Stimulated activated CD4-positive, alpha-beta T cell treated with anti-CD3 and anti-CD28 coated beads, Interleukin-4, amount 100 ng/mL, for 4 hours (primary cell): ENCODE measurements at places on chromosomes 3 and 15.
A peak's percentile ranks its signal among the peaks of the same experiment; 100 is the strongest.

GRCh38 chr3:183359036-183359435 is 69.4 kb downstream of the MCF2L2 start:
- DNase-seq = no peak

DNA sequence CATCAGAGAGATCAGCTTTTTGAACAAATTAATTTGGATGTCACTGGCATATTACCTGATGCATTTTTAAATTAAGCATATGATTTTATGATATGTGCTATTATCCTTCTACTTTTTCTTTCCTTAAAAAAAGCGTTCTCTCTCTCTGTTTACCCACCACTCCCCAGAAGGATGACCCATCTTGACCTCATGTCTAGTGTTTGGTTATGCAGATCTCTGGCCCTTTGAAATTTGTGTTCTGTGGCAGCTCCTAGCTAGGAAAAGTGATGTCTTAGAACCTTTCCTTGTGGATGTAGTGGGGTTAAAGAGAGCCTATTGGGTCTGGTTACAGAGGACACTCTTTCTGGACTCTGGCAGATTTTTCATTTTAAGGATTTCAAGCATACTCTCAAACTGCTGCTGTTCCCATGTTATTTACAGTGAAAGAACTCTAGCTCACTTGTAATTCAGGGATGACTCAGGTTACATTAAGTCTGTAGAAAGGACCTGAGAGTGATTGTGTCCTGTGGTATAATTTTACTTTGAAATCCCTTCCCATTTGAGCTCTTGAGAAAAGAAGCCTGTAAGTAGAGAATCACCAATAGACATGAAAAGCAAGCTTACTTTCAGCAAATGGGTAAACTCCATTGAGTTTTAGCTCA is 23.8 kb downstream of the ARHGEF26 start:
- DNase-seq = no peak

GRCh38 chr3:154783521-154783931 is 296.6 kb upstream of the MME start:
- no peak for DNase-seq

GRCh38 chr3:192068464-192069254 is 607.7 kb downstream of the PYDC2 start:
- no peak for DNase-seq

- DNase-seq = no peak
Observed at GRCh38 chr15:52798529-52799101, 8.5 kb upstream of the ONECUT1 start.

- DNase-seq = no peak
Observed at GRCh38 chr15:91291673-91292072, 191.6 kb downstream of the SV2B start.

DNA sequence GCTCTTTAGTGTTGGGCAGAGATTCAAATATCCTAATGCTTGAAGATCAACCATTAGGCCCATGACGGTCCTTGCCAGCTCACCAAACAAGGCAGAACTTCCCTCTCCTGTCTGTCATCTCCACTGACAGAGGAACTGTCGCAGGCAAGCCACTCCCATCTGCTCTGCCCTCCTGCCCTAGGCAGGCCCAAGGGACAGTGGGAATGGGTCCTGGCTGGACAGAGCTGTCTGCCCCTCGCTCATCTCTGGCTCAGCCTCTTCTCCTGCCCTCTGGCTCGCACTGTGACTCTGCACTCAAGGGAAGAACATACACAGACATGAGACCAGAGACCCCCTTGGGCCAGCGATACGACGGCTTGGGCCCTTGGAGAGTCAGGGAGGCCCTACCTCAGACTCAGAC is 7.6 kb upstream of the MUSTN1 start:
- DNase-seq = no peak

DNA sequence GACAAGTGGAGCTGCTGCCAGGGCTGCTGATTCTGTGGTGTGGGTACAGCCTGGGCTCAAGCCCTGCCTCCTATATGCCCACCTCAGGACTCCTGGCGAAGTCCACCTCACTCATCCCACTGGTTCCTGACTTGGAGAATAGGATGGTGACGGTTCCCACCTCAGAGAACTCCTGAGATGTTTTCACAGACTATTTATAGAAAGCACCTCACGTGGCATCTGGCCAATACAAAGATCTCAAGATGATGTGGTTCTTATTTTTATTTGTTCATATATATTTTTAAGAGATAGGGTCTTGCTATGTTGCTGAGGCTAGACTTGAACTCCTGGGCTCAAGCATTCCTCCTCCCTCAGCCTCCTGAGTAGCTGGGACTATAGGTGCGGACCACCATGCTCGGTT is 236.9 kb upstream of the BHLHE40 start:
- no peak for DNase-seq

DNA sequence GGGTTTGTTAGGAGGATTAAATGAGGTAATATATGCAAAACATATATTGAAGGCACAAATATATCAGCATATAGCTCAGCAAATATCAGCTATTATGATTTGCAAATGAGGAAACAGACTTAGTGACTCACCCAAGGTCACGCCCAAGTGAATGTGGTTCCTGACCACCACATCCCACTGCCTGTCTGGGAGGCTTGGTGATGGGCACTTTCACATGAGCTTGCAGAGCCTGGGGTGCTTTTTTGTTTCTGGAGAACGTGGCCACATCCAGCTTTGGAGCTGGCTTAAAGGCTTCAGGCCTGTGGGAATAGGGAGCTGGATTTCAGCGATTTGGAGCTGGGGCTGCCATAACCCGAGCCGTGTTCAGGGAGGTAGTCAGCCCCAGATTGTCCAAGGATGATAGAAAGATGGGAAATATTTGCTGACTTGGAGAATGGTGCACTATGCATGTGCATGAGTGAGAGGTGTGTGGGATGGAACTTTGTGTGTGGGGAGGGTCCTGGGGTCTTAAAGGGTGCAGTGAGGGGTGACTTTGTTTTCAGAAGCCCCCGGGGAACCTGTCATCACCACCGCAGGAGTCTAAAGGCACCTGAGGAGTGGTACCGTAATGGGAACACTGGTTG is 12.0 kb upstream of the FGD5 start:
- DNase-seq = no peak

DNA sequence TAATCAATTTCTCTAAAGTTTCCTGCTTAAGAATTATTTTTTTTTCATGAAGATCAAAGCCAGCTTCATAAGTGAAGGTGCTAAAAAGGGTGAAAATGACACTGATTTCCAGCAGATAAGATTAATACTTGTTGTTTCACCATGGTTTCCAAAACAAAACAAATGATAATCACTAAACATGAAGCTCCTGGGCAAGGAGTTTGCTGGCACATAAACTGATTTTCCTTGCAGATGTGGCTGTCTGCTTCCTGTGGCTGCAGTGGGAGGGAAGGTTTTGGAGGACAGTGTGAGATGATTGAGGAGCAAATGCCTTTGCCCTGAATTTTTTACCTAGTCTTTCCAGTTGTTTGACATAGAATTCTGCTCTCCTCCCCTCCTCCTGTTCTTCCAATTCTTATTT is 228.8 kb downstream of the DIPK2A start:
- DNase-seq = no peak

GRCh38 chr3:9736831-9737230 is 5.3 kb downstream of the BRPF1 start:
- peak; percentile 19 for DNase-seq

GRCh38 chr15:79185199-79185598 is 94.6 kb upstream of the RASGRF1 start:
- no peak for DNase-seq

GRCh38 chr15:70083418-70083817 is 14.3 kb downstream of the TLE3 start:
- no peak for DNase-seq

DNA sequence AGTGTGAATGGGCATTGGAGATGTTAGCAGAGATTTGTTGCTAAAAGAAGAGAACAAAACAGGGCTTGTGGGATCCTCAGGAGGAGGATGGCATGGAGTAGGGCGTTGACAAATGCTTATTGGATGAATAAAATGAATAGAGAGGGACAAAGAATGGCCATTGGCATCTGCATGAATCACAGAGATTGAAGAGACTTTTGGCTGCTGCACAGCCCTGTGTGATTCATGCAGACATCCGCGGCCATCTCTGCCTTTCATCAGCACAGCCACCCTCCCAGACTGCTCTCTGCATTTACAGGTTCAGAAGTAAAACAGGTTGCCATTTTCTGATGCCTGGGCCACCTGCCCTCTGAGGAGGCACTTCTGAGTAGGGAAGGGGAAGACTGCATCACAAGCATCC is 397.9 kb downstream of the EPHB1 start:
- DNase-seq = no peak

DNA sequence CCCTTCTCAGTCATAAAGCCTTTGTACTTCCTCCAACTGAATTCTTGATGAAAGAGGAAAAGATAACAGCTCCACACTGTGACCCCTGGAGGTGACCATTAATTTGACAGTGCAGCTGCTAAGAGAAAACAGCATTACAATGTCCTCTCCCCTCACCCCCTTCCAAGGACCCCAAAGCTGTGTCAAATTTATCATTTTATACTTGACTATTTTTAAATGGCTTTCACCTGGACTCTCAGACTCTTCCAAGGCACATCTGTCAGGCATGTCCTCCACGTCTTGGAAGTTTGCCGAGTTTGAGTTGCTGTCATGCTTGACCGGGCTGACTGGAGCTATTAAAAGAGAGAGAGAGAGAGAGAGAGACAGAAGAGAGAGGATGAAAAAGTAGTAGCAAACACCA is 236.5 kb downstream of the WDR72 start:
- DNase-seq = no peak

DNA sequence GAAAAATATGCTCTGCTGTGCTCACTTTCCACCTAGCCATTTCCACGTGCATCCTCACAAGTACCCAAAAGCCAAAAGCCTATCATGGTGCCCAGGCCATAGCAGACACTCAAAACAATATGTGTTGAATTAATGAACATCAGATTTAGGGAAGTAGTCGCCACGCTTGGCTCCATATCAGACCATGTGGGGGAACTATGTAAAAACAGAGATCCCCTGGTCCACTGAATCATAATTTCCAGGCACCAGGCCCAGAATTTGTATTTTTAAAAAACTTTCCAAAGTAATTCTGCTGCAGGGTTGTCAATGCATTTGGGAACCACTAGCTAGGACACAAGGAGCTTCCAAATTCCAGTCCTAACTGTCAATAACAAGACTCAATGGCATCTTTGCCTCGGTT is 77.3 kb downstream of the CNTN3 start:
- DNase-seq = no peak

DNA sequence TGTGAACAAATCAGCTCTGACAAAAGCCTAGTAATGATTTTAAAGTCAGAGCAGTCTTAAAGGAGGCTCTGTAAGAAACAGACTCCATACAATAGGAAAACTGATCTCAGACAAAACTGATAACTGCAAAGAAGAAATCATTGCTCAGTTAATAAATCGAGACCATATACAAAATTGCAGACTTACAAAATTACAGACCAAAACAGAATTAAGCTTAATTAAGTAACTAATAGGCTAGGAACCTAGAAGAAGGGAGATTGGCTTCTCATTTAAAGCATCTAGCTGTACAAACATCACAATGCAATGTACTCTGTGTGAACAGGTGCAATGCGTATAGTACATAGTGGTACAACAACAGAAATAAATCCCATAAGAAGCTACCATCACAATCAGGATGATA is 46.3 kb downstream of the ZBTB20 start:
- no peak for DNase-seq

- no peak for DNase-seq
Observed at GRCh38 chr3:161081633-161082032, 23.5 kb downstream of the B3GALNT1 start.

DNA sequence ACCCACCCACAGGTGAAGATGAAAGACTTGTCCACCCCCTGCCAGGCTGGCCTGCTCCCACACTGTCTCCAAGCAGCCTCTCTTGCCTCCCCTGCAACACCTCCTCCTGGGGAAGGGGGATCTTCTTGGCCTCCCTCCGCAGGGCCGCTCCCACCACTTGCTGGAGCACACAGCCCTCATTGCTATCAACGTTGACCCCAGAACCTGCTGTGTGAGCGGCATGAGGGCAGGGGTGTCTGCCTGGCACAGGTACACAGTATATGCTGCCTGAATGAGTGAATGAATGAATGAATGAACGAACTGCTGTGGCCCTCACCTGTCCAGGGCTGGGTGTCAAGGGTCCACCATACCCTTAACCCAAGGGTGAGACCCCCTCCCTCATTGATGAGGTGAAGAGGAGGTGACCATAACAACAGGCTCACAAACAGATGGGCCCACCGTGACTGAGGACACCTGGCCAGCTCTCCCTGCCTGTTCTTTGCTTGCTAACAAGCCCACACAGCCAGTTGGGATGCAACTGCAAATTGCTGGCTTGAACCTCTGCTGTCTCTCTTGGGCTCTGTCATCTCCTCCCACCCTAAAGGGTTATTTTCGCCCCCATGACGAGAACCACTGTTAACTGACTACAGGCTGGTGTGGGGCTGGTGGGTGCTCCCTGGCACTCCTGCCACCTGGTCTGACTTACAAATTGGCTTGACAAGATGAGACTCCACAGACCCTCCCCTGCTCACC is 22.5 kb downstream of the SLC41A3 start:
- DNase-seq = no peak

DNA sequence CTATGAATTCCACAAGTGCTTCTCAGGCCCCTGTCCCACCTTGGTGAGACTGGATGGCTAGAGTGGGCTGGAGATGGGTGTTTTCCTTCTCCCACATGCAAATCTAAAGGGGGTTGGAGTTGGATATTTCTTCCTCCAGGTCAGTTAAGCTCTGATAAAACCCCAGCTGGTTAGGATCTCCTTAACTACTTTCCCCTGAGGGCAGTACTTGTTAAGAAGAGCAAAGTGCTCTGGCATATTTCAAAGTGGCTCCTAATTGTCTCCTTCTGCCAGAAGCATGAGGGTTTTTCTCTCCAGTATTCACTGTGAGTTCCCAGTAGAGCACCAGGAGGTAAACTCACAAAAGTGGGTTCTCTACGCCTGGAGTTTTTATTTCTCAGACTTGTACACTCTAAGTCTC is 31.4 kb downstream of the COL6A6 start:
- DNase-seq = no peak

GRCh38 chr3:73523661-73524060 is 101.1 kb downstream of the PDZRN3 start:
- DNase-seq = no peak

DNA sequence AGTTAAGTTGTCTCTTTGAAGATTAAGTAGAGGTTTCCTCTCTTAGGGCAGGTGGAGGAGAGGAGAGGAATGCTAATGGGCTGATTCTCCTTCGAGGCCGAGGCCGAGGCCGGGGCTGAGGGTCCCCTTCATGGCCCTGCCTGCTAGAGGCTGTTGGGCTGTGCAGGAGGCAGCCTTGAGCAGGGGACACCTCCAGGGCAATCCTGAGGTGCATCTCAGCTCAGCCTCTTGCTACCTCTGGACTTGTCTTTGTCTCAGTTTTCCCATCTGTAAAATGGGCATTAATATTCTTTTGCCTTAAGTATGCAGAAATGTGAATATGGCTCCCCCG is 97.7 kb upstream of the PRR20G start:
- DNase-seq = no peak

GRCh38 chr3:120276767-120277166 is 8.3 kb downstream of the GPR156 start:
- DNase-seq = no peak

- no peak for DNase-seq
Observed at GRCh38 chr3:127604035-127604434, 5.8 kb downstream of the MCM2 start.

DNA sequence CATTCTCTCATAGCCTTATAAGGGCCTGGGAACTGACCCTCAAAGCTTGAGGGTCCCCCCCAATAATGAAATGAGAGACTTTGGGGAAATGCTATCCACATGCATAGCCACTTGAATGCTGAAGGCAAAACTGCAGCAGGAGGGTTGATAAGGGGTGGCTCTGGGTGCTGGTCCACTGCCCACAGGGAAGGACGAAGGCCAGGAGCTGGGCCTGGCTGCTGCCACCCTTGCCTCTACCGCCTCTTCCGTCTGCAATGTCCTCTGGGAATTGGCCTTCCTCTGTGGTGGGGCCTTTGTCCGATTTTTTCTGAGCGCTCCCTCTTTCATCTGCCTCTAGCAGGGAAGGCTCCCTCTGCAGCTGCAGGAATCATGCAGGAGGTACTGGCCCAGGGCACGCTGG is 41.0 kb downstream of the OCA2 start:
- DNase-seq = no peak
